T-helper 17 cell (primary cell): ENCODE measurements at places on chromosomes 16 and 17.

DNA sequence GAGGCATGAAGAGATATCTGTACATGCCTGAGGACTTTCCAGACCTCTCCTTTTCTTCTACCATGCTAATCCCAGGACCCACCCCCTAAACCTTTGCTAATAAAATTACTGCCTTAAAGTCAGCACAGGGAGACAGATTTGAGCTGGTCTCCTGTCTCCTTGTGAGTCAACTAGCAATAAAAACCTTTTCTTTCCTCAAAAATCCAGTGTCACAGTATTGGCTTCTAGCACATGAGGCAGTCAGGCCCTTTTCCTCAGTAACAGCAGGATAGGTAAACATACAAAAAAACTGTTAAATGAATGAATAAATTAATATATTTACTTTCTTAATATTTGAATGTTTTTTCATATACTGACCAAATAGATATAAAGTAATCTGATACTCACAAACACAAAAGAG is 41.3 kb downstream of the ABCA10 start:
- DNase-seq, result no peak

GRCh38 chr17:75489511-75489955 is 25.8 kb downstream of the CASKIN2 start:
- DNase-seq, result no peak

- DNase-seq, result no peak
These were observed 9.5 kb downstream of the IRF8 start for GRCh38 chr16:85908444-85908843.

DNA sequence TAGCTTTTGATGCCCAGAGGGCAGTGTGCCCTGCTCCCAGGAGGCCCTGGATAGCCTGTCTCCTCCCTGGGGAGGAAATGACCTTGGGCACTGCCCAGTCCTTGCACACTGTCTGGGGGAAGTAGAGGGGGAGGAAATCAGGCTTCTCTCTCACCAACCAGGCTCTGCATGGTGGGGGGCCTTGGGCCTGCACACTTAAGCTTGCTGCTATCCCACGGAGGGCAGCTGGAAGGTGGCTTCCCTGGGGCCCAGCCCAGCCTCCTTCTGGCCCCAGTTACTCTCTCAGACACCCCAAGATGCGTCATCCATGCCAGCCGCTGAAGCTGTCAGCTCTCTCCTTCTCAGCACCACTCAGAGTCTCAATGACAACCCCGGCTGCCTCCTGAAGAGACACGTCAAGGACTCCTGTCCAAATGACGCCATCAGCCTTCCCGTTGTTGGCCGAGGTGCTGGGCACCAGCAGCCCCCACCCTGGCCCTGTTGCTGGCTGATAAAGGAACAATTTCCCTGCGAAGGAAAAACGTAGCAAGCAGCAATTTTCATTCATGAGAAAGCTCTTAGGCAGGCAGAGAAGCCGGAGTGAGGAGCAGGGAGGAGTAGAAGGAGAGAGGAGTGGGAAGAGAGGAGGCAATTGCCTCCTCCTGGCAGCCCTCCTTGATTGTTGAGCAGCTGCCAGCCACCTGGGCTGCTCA is 95.5 kb downstream of the SDK2 start:
- no peak for DNase-seq

GRCh38 chr17:37488607-37489196 is 989 bp upstream of the DUSP14 start:
- peak; percentile 17 for DNase-seq

GRCh38 chr17:30344283-30345088 is 10.6 kb upstream of the TMIGD1 start:
- DNase-seq, result no peak

DNA sequence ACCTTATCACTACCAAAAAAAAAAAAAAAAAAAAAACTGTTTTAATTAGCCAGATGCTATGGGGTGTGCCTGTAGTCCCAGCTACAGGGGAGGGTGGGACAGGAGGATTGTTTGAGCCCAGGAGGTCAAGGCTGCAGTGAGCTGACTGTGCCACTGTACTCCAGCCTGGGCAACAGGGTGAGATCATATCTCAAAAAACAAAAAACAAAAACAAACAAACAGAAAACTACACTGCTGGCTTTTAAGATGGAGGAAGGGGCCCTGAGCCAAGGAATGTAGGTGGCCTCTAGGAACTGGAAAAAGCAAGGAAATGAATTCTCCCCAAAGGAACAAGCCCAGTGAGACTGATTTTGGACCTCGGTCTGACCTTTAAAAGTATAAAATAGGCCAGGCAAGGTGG is 61.4 kb downstream of the BEAN1 start:
- DNase-seq, result no peak

- no peak for DNase-seq
These were observed 16.0 kb downstream of the LRRC36 start for GRCh38 chr16:67342616-67343015.

- DNase-seq, result no peak
These were observed 46.3 kb downstream of the MRM1 start for GRCh38 chr17:36647636-36648035.

- no peak for DNase-seq
These were observed 198.9 kb downstream of the ZFHX3 start for GRCh38 chr16:72848759-72849664.

GRCh38 chr17:83101805-83102480 is 22.5 kb downstream of the METRNL start:
- DNase-seq, result no peak

DNA sequence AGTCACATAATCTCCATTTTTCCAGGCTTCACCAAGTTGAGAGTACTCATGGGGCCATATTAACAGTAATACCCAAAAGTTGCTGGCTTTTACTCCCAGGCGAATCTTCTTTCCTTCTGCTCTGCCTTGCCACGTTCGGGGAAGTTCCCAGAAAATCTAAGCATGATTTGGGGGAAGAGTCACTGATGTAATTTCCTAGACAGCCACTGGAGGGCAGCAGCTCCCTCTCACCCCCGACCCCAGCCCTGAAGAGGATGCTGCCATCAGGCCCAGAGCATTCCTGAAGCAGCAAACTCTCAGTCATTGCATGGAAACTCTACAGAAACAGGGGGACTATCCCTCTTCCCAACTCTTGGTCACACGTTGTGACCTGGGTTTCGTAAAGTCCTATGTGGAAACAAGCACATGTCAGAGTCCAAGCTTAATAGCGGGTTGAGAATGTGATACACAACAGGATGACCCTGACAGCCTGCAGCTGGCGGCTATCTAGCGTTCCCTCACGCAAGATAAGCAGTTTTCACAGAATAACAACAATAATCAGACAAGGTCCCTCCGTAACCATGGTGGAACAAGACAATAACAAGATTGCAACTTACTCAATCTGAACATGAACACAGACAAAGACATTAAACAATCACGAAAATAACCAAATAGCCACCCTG is 43.8 kb upstream of the DHX40 start:
- DNase-seq, result peak; percentile 45

GRCh38 chr17:58228679-58229078 is 9.6 kb upstream of the MKS1 start:
- DNase-seq, result no peak

DNA sequence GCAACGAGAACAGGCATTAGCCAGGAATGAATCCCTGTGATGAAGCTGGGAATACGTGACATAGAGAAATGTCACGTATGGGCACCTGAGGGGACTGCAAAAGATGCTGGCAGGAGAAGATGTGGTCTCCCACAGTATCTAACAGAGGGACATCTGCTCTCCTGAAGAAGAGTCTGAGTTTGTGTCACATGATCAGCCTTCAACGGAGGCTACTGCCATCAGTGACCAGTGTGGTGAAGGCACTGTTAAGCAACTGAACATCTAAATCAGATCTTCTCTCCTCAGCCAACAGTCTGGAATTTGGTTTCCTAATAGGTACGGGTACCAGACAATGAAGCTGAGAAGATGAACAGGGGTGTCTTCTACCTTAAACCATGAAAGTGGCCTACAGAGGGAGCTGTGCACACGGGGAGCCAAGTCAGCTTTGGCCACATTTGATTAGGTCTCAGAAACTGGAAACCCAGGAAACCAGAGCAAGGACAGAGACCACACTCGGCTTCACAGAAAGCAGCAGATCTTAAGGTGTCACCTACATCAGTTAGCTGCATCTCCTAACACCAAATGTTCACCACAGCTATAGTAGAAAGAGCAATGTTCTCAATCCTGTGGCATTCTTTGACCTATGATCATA is 41.8 kb downstream of the BRD7 start:
- peak; percentile 68 for DNase-seq

- peak; percentile 51 for DNase-seq
These were observed 82.0 kb upstream of the ALOX12 start for GRCh38 chr17:6913608-6914443.

GRCh38 chr17:41976142-41976768 is 9.7 kb downstream of the CNP start:
- no peak for DNase-seq

DNA sequence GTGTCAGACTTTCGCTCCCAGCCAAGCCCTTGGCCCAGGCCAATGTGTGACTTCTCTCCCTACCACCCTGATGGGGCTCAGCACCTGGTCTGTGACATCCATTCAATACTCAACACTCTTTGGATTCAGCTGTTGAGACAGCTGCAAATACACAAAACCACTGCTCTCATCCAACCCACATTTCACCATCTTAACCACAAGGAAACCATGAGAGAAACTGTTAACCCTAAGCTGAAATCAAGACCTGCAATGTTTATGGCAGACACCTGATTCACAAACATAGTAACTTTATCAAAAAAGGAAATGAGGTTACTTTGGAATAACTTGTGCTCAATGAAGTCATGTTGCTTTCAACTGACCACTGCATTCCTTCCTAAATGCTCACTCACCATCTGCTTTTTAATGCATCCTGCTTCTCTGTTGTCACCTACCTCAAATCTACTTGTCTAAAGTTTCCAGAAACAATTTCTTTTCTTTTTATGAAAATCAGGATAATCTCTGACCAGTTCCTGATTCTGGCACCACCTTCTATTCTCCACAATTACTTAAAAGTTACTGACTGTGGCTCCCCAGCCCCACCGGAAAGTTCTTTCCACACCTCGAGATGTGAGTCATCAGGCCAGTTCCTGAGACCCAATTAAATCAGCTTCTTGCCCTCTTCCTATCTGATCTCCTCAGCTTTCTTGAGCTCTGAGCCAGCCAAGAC is 88.2 kb downstream of the NOG start:
- DNase-seq, result no peak

DNA sequence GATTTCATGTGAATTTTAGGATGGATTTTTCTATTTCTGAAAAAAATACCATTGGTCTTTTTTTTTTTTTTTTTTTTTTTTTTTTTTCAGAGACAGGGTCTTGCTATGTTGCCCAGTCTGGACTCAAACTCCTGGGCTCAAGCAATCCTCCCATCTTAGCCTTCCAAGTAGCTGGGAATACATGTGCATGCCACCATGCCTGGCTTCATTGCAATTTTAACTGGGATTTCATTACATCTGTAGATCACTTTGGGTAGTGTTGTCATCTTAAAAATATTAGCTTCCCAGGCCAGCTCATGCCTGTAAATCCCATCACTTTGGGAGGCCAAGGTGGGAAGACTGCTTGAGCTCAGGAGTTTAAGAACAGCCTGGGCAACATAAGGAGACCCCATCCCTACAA is 54.8 kb downstream of the TOM1L2 start:
- no peak for DNase-seq

DNA sequence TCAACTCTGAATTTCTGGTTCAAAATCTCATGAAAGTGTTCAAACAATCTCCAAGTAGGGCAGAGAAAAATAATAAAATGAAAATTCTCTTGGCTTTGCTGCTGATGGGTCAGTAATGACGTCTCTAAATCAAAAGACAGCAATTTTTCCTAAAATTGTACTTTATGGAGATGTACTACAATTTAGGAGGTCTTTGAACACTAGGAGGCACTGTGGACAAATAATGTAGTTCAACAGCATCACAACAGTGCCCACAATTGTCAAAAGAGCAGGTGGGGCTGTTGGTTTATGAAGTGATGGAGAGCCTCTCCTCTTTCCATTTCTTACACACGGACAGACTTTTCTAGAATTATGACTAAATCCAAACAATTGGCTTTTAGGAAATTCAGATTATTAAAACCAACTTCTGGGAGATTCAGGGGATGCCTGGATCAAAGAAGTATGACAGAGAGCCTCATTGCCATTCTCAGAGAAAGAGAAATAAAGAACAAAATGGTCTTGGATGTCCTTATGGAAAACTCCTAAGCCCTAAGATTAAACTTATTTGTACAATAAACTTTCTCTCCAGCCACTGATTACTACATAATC is 23.8 kb downstream of the EZH1 start:
- no peak for DNase-seq

DNA sequence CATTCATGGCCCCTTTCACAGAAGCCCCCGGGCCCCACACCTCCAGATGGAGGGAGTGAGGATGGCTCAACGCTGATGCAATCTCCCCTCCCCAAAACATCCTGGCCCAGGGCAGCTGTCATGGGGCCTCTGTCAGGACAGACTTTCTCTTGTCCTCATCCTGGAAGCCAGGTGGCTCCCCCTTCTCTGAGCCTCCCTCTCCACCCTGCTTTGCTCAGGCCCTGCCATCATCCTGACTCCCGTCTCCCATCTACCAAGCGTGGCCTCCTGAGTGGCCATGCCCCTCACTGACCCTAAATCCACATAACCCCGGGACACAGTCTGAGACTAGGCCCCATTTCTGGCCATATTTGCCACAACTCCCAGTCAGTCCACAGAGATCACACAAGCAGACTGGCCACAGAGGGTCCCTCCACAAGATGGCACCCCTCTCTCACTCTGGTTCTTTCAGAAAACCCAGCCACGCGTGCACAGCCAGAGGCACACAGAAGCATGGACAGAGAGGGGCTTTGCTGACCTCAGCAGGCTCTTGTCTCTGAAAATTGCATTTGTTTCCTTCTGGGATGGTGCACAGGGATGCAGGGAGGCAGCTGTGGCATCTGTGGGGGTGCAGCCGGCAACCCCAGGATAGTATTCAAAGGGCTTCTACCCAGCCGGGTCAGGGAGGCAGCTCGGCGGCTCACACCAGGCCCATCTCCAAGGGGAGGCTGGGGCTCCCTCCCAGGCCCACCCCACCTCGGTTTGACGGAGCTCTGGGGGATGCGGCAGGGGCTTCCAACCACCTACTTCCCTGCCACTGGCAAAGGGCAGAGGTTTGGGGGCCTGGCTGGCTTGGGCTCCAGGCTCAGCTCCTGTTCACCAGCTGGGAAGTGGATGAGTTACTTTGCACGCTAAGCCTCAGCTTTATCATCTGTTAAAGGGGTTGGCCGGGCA is 16.9 kb downstream of the DOC2B start:
- DNase-seq, result no peak

- no peak for DNase-seq
These were observed 7.5 kb downstream of the AANAT start for GRCh38 chr17:76474894-76475293.

DNA sequence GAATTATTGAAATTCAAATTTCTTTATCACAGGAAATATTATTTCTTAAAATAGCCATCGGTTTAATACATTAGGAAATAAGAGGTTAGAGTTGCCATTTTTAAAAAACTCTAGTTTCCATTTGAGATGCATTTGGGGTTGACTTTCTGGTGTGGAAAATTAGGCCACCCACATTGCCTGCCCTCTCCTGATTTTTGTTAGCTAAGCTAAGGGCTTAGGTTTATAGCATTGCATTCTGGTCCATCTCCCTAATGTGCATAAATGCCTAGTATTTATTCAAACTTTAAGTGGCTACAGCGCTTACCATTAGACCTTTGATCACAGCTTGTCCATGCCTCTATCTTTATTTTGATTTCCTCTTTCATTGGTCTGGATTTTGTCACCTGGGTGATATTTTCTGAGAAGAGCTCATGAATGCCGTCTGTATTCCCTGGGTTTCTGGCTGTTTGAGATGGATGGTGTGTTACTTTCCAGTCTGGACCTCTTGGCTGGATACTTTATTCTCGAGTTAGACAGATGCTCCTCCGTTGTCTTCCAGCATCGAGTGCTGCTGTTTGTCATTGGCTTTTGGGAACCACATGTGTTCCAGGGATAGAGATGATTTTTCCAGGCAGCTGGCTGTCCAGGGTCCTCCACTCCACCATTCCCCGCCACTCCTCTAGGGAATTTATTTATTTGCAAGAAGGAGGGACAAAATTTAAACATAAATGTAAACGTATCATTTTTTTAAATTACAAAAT is 120.3 kb downstream of the KATNIP start:
- no peak for DNase-seq
